ENCODE measurements at places on chromosomes 2 and 18.

GRCh38 chr2:133437492-133437891 lies 130.8 kb downstream of the NCKAP5 start:
- no peak for DNase-seq

DNA sequence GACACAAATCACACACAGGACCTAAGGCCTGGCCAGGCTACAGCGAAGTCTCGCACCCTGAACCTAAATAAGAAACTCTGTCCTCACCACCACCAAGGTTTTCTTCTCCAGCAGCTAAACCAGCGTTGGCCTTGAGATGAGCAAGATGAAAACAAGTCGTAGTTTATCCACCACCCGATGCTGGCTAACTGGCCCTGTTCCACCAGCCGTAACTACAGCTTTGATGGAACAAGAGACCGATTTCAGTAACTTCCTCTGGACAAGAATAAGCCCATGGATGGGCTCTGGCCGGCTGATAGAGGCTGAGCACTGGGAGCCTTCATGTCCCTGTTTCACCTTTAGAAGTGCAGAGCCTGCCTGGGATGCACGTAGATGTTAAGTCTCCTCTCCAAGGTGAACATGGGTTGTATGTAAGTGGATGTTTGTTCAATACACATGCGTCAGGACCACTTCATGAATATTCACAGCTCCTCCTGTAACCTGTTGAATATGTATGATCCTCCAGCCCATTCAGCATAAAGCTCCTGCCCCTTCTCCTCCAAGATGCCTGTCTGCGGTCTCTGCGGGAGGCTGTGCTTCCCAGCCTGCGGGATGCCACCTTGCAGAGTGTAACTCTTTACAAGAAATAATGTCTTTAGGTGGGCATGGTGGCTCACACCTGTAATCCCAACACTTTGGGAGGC lies 24.2 kb downstream of the ADI1 start:
- no peak for DNase-seq

DNA sequence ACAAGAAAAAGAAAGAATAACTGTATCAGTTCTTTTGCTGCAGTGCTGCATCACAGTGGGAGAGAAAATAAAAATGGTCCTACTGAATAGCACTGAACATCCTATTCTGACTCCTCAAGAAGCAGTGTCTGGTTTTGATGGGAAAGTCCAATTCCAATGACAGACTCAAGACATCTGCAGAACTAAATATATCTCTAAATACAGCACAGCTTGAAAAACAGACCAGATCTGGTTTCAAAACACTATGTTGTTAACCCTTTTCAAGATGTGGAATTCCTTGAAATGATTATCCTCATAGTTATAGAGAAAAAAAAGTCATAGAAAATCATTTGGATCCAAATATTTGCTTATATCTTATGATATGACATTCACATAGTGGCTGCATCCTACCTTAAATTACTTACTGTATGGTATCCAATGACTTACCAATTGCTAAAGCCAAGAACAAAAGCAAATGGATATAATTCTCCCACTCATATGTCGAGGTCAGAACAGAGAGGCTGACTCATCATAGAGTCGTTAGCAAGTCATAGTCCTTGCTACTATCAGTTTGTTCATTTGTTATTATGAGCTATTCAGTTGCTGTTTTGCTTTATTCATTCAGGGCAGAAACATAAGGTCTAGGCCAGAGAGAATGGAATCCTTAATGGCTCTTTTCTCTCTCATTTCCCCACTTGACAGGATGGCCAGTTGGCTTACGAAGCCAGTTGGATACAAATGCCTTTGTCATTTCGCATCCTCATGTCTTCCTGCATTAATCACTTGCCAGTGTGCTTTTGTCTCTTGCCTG lies 62.5 kb upstream of the ACVR2A start:
- no peak for DNase-seq

DNA sequence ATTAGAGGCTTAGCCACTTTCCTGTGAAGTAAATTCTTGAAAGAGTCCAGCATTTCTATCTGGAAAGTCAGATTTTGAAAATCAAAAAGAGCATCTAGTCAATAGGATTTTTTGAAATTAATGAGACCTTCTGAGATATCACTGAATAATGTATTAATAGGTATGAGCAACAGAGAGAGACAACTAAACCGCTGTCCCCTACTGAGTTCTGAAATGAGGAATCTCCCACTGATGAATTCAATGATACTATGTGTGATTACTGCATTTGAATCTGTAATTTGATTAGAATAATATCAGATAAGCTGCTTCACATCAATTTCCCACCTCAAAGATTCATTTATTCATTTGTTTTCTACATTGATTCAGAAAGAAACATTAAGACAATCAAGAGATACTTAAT lies 252.8 kb downstream of the TMX3 start:
- no peak for DNase-seq

DNA sequence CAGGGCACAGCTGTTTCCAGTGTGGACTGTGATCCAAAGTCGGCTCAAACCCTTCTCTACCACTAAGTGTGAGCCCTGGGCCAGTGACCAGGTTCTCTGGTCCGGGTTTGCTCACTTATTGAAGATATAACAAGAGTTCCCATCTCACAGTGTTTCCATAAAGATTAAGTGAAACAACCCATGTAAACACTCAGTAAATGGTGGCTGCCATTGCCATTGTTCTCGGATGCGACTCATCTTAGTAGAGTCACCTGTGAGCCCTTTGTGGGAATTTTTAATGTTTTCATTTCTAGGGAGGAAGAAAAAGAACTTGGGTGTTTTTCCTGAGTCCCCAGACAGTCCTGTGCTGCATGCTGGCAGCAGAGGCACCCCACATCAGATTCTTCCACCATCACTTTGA lies 53.4 kb downstream of the TPGS2 start:
- DNase-seq, result no peak

DNA sequence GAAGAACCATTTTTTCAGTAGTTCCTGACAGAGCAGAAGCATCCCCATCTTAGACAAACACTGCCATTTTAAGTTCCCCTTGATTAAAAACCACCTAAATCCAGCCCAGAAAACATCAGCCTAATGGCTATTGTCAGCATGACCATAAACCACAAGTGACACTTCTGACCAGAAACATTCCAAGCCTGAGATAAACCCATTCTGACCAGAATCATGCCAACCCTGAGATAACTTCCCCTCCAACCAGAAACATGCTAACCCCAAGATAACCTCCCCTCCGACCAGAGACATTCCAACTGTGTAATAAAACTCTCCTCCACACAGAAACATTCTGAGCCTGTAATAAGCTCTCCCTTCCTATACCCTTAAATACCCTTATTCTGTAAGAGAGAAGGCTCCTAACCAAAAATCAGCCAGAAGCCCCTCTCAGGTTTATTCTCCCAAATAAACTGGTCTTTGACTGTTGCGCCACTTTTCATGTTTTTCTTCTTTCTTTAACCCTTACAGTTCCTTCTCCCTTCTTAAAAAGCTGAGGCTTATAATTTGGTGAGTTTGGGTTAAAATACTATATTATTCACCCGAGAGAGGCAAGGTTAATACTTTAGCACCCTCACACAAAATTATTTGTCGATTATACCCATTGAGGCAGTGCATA lies 149.7 kb downstream of the HNMT start:
- DNase-seq, result no peak

GRCh38 chr18:74468547-74469061 lies 11.5 kb upstream of the DIPK1C start:
- DNase-seq, result no peak

DNA sequence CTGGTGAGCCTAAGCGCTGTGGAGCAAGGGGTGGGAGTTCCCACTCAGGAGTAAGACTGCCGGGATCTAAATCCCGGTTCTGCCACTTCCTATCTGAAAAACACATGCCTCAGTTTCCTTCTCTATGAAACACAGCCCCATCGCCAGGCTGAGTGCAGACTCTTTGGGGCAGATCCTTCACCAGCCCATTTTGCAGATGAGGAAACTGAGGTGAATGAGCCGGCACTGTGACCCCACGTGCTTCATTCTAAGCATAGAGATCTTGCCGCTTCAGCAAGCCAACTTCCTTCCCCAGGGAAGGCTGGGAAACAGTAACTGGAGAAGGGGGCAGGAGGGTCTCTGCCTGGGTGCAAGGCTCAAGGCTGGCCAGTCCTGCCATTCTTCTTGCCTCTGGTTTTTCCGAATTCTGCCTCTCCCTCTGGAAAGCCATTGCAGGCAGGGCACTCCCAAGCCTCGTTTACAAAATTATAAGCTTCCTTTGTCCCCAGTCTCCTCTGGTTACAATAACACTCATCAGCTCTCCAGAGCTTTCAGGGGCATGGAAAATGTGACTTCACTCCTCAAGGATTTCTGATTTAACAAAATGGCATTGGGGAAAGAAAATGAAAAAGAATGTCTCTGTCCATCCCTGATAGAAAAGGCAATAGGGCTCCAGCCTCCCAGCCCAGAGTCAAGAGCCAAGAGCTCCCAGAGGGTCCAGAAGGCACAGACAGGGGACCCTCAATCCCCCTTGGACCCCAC lies 249.2 kb downstream of the TNS1 start:
- no peak for DNase-seq

DNA sequence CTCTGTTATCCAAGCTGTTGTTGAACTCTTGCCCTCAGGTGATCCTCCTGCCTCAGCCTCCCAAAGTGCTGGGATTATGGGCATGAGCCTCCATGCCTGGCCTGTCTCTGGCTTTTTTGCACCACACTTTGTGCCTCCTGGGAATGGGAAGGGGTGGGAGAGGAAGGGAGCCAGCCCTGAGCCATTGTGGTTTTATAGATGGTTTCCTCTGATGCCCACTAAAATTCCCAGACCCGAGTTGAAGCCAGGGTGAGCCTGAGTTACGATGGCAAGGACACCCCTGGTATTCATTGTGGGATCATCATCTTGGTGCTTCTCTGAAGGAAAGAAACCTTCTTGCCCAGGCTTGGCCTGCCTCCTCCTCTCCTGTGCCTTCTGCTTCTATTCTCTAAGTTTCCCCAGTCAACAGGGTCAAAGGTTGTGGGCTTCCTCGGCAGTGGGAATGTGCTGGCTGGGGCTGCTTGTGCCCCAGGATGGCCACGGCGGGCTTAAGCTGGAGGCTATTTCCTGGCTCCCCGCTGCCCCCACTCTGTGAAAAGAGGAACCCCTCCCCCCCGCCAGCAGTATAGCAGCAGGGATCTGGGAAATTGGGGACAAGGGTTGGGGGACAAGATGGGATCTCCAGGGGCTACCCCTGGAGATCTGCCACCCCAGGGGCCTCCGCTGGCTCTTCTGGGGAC lies 106.2 kb downstream of the STPG4 start:
- no peak for DNase-seq

GRCh38 chr2:74302865-74303264 lies 40.4 kb downstream of the SLC4A5 start:
- no peak for DNase-seq

DNA sequence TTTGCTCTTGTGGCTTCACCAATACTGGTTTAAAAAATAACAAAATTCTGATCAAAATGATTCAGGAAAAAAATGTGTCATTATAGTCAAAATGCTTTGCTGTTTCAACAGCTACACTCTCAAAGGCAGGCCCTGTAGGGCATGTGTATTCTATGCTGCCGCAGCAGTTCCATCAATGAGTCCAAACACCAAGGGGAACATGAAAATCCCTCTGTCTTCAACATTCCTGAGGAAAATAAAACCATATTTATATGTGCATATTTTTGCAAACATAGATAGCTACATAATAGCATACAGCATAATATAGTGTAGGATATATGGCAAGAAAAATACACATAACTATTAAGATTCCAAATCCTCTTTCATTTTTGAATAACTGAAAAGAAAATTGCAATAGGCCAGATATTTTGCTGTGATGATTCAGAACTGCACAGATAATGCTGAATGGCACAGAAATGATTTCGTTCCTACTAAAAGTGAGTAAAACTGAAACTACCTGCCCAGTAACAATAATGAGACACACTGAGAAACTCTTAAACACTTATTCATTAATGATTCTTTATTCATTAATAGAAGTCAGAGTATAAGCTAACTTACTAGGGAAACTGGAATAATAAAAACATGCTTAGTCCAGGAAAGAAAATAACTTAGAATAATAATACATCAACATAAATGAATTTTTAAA lies 343.8 kb downstream of the SUCLG1 start:
- no peak for DNase-seq

GRCh38 chr2:20516646-20517341 lies 69.9 kb downstream of the RHOB start:
- DNase-seq, result no peak

DNA sequence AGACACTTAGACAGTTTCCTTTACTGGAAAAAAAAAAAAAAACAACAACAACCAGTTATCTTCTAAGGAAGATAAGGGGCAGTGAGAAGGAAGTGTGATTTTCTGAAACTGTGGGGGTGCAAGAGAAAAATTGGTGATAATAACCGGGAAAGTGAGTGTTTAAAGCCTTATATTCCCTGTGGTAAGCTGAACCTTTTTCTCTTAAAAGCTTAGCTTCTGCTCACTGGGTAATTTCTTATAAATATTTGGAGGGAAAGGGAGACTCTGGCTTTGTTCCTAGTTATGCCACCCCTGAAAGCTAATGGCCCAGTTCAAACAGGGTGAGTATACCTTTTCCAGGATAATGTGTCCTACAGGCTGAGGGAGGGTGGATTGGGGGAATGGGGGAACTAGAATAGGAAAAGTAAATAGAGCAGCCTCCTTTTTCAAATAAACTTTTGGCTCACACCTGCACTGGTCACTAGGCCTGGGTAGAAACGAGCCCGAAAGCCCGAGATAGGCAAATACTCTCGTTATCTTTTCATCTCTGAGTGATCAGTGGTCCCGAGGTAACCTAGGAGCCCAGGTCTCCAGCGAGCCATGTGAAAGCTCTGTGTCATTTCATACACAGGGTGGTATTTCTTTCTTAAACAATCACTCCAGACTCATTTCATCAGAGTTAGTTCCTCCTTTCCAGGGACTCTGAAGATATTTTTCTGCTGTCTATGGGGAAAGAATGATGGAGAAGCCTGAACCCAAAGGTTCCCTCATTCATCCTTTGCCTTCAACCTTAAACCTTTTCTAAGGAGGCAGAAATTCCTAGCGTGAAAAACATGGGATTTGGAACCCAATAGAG lies 15.5 kb upstream of the SRBD1 start:
- no peak for DNase-seq

DNA sequence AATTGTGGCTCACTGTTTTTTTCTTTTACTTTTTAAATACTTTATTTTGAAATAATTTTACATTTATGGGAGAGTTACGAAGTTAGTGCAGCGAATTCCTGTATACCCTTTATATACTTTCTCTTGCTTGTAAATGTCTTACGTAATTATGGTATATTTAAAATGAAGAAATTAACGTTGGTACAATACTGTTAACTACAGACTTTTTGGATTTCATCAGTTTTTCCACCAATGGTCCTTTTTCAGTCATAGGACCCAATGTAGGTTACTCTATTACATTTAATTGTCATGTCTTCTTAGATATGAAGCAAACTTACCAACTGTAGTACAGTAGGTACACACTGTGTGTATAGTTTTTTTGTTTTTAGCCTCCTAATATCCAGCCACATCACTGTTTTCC lies 76.3 kb downstream of the BOLA3 start:
- DNase-seq, result no peak

DNA sequence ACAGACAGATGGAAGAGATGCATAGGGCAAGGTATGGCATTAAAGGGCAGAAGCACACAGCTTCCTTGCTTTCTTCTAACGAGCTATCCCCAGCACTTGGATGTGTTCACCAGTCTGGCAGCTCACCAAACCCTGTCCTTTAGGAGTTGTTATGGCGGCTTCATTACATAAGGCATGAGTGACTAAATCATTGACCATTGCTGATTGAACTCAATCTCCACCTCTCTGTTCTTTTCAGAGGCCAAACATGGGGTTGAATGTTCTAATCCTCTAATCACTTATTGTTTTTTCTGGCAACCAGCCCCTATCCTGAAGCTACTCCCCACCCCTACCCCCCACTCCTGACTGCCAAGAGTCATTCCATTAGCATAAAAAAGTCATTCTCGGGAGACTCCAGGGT lies 301.8 kb downstream of the XIRP2 start:
- DNase-seq, result no peak

All from CD4-positive, alpha-beta T cell treated with Interleukin-17A for 1 hour (primary cell).